Ammon's horn (tissue), 1 donor: ENCODE measurements at places on chromosomes 3 and 15.

- no peak for DNase-seq
Measured at GRCh38 chr3:190498293-190498692, 15.6 kb upstream of the IL1RAP start.

- peak; percentile 18 for DNase-seq
Measured at GRCh38 chr15:77418966-77419835, 703 bp downstream of the PEAK1 start.

DNA sequence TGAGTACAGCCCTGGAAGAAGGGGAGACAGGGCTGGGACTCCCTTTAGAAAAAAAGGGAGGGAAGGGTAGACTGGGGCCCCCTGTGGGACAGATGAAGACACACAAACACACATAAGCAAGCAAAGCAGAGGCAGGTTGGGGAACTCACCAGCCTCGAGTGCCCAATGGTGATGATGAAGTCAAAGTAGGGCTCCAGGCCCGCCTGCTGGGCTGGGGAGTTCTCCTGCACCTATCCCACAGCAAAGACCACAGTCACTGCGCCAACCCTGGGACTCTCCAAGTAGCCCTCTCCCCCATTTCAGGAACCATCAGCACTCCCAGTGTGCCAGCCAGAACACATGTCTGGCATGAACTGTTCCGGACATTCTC lies 4.1 kb downstream of the GORASP1 start:
- no peak for DNase-seq

DNA sequence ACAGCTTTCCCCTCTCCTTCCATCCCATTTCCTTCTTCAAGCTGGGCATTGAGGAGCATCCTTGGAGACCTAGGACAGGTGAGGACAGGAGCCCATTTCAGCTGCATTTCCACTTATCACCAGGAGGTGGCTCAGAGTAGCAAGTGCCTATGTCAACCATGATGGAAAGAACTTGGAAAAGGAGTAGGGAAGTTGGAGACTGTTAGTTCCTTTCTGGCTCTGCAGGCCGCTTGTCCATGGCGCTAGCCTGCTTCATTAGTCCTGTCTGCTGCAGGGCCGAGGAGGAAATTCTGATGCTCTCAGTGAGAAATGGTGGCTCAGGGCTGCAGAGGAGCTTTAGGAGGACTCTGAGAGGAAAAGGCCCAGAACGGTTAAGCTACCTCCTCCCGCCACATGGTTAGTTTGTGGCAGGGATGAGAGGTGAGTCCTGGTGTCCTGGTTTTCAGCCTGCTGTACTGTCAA lies 7.0 kb upstream of the CD276 start:
- DNase-seq: peak; percentile 66

- DNase-seq: peak; percentile 14
Measured at GRCh38 chr3:31288641-31289100, 244.1 kb upstream of the STT3B start.

- DNase-seq: peak; percentile 32
Measured at GRCh38 chr3:182621435-182622240, 171.7 kb upstream of the ATP11B start.

- DNase-seq: no peak
Measured at GRCh38 chr15:25406846-25407245, 32.0 kb downstream of the UBE3A start.

DNA sequence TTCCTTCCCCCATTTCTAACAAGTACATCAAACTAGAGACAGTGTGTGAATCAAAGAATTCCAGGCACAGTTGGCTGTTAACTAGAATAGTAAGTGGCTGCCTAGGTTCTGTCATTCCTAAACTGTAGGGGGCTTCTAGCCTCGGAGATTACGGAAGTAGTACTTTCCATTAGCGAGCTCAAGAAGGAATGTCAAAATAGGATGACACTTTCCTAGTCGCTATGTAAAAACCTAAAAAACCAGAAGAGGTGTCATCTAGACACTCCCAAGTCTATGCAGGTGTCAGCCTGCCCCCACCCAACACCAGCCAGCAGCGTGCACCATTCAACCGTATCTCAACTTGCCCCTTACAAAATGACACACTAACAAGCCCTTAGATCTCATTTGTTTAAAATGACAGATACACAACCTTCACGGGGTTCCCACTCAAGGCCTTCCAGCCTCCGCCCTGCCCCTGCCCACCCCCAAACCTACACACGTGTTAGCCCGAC lies 874 bp downstream of the INO80 start:
- peak; percentile 48 for DNase-seq

- peak; percentile 68 for DNase-seq
Measured at GRCh38 chr3:141561426-141562034, 74.7 kb downstream of the RASA2 start.

DNA sequence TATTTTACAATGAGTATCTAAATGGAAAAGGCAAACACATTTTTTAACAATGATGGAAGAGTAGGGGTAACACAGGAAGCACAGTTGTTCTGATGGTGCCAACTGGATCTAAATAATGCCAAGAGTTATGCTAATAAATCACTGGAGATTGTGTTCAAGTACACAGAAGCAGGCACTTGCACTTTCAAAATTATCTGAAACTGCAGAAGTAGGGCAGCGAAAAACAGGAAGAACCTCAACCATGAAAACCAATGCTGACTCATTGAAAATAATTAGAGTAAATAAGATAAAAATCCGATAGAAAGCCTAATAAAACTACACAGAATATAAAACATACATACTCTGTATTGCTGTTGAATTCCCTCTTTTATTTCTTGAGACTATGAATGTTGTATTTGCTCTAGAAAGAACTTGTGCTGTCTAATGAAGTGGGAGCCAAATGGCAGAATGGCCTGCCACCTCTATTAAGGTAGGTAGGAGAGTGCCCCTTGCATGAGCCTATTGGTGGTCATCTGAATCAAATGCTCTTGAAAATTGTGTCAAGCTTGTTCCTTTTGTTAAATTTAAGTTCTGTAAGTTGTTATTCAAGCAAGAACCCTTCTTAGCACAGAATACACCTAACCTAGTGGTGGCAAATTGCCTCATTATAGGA lies 93.7 kb downstream of the ABI3BP start:
- no peak for DNase-seq
